Immature natural killer cell (primary cell): ENCODE measurements at places on chromosomes 6 and 20.

DNA sequence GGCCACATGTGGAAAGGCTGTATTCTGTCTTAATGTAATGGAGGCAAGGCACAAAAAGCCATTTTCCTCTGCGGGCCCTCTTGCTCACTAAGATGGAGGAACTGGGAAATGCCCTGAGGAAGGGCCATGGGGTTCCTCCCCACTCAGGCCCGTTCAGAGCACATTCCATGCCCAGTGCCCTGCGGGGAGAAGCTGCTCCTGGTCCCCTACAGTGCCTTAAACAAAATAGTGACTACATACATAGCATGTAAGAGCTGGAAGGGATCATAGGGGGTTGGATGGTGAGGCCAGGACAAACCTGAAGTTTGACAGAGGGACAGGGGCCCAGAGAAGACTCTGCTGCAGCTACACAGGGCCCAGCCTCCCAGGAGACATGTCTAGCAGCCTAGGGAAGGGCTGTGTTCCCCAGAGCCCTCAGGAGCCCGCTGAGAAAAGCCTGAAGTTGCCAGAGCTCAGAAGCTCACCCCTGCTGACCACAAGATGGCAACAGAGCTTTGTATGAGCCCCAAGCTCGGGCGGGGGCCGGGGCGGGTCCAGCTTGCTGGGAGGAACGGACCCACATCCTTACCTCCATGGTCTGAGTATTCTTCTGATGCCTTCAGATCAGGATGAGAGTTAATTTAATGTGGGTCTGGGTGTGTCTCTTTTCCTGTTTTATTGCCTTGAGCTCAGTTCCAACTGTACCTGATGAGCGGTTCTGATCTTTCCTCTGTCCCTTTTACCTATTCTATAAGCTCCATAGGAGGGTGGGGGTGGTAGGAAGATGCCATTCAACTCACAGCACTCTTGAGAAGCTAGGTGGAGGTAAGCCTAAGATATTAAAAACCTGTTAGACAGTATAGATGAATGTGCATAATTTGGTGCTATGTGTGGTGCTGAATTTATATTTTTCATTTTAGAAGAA lies 242.9 kb downstream of the CDC5L start:
- peak; percentile 8 for DNase-seq

DNA sequence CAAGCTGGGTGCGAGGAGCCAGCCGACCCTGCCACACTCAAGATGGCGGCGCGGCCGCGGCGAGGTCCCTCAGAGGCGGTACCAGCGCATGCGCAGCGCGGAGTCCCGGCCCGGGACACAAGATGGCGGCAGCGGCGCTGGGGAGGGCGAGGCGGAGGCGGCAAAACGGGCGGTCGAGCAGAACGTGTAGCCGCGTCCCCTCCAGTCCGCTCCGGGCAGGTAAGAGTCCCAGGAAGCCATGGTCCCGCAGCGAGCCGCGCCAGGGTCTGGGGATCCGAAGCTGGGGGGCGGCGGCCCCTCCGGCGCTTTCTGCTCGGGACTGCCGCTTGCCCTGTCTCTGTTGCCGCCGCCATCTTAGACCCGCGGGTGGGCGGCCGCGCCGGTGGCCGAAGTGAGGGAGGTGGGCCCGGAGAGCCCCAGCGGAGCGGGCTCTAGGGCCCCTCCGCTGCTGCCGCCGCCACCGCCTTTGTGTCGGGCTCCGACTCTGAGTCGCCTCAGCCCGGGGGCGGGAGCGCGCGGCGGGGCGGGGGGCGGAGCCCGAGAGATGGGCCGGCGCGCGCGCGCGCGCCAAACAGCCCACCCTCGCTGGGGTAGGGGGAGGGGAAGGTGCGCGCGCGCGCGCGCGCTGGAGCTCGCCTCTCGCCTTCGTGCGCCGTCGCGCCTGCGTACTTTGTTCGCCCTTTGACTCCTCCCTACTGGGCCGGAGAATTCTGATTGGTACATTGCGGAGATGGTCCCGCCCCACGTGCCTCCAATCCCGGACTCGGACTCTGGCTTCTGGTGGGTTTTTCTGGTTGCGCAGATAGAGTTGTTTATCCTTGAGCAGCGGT lies at the start of gene PCIF1:
PCIF1 (plus strand) TSS at position 98 of the 830 bp plus-strand sequence. CDS start 4,317 bp downstream, outside the sequence.
- DNase-seq: peak; percentile 99

- DNase-seq: no peak
Measured at GRCh38 chr20:49115564-49115963, 69.5 kb downstream of the CSE1L start.

DNA sequence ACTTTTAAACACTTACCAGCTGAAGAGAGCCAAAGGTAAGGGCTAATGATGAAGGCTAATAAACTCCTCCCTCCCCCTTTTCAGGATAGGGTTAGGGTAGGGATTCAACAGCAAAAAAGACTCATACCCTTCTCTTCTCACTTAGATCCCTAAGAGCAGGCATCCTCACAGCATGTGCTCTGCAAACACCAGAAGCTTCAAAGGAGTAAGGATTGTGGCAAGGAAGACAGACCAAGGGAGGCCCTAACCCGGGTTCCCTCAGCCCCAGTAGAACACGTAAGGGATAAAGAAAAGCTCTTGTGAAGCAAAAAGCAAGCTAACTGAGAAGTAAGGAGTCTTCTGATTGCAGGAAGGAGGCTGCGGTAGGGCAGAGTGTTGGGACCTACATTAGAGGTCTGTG lies 11.6 kb downstream of the MAP3K7 start:
- no peak for DNase-seq

- peak; percentile 65 for DNase-seq
Measured at GRCh38 chr6:89834884-89835792, 5.5 kb downstream of the CASP8AP2 start.
